ENCODE measurements at places on chromosomes 2 and 18.

- no peak for DNase-seq
These were observed 101.3 kb downstream of the PTPRM start for GRCh38 chr18:7668392-7668791.

DNA sequence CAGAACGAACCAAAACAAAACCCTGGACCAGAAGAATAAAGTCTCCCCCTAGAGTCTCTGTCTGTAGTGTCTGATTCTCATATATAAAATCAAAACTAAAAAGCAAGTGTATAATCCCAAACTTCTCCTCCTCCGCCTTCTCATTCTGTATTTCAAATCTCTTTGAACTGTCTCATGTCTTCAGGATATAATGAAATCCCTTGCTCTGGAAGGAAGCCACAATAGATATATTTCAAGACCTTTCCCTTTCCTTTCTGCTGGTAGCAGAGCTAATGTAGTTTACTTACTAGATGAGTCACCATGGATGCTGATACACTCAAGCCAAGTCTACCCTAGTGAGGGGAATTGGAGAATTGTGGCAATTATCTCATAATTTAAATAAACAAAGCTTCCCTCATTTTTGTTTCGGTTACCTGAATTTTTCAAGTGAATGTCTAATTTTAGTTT is 33.5 kb upstream of the CCDC93 start:
- DNase-seq: no peak

DNA sequence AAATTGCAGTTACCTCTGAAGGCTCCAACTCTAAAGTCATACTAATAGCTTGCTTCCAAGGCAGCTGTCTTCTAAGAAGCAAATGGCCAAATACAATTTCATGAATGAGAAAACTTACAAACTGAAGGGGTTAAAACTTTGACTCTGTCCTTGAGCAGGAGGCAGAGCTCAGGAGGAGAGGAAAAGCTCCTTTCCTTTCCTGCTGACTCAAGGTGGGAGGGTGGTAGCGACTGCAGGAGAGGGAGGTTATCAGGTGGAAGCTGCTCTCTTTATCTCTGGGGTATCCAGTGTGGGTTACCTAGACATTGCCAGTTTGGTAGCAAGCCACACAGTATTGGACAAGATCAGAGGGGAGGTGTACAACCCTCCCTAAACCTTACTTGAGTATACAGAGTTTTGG is 2.7 kb upstream of the EFEMP1 start:
- DNase-seq: no peak

DNA sequence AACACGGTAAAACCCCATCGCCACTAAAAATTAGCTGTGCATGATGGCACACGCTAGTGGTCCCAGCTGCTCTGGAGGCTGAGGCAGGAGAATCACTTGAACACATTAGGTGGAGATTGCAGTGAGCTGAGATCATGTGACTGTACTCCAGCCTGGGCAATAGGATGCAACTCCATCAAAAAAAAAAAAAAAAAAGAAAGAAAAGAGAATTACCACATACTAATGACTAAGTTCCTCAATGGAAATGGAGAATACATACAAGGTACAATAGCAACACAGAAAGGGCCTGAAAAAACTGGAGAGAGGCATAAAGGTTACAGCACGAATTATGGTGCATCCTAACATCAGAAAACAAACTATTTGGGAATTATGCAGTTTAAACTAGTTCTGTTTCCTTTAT is 81.3 kb downstream of the CDH2 start:
- DNase-seq: no peak

GRCh38 chr2:61707984-61708852 is 145.6 kb downstream of the FAM161A start:
- no peak for DNase-seq

- peak; percentile 36 for DNase-seq
These were observed 41.0 kb downstream of the UNC50 start for GRCh38 chr2:98649135-98649991.

- DNase-seq: no peak
These were observed 150.2 kb upstream of the SPATS2L start for GRCh38 chr2:200156166-200156835.

DNA sequence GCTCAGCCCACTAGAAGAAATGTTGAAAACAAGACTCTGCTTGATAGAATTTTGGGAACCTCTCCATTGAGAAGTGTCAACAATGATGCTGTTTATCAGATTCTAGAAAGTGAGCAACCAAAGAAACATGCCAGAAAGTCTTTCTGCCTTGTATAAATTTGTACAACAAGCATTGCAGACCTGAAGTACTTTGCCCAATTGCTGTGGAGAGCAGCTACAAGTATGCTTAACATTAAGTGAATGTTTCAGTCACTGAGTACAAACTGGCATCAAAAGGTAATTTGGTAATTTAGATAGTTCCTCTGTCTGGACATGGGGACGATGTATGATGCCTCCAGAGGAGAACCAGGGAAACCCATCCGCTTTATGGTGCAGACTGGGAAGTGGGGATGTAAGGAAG is 33.4 kb upstream of the SKA1 start:
- DNase-seq: no peak

- no peak for DNase-seq
These were observed 157.2 kb upstream of the COPS8 start for GRCh38 chr2:236928380-236929037.

DNA sequence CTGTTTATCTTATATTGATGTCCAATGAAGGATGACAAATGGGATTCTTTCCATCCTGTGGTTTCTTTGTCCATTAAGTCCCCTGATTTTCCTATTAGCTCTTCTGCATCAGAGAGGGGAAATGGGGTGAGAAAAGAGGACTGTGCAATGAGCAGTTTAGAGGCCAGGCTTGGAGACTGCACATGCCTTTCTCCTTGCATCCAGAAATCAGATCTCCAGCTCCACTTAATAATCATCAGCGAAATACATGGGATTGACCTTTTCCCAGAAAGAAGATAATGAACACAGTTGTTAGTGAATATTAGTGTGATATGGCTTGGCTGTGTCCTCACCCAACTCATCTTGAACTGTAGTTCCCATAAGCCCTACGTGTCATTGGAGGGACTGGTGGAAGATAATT is 697.4 kb downstream of the CBLN2 start:
- no peak for DNase-seq

- no peak for DNase-seq
These were observed 35.1 kb downstream of the MYO1B start for GRCh38 chr2:191280290-191280689.

GRCh38 chr18:68925268-68925667 is 127.4 kb downstream of the CCDC102B start:
- DNase-seq: no peak

DNA sequence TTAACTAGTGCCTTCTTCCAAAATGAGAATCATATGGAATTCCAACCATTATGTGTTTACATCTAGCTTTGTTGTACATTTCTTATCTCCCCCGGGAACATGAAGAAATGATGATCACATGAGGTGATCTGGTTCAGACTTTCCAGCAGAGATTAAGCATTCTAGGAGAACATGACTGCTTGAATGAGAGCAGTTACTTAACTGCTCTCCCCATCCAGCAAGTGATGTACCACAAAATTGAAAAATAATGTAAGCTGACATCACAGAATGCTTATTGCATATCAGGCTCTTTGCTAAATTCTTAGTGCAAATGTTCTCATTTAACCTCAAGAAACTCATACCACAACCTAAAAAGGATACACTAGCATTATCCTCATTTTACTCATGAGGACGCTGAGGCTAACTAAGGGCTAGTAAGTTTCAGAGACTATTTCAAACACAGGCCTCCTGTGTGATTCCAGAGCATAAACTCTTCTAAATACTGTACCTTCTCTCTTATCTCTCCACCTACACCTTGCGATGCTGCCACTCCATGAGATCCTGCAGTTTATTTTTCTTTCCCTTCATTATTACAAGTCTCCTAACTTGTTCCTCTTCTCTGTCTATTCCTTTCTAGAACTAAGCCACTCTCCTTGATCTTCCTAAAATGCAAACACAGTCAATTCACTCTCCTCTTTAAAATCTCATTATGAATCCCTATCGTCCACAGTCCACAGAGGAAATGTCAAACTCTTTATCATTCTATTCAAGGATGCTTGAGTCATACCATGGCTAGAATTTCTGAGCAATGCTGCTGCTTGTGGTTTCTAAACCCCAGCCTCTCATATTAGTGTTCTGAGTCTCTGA is 1224.8 kb upstream of the ZEB2 start:
- no peak for DNase-seq

DNA sequence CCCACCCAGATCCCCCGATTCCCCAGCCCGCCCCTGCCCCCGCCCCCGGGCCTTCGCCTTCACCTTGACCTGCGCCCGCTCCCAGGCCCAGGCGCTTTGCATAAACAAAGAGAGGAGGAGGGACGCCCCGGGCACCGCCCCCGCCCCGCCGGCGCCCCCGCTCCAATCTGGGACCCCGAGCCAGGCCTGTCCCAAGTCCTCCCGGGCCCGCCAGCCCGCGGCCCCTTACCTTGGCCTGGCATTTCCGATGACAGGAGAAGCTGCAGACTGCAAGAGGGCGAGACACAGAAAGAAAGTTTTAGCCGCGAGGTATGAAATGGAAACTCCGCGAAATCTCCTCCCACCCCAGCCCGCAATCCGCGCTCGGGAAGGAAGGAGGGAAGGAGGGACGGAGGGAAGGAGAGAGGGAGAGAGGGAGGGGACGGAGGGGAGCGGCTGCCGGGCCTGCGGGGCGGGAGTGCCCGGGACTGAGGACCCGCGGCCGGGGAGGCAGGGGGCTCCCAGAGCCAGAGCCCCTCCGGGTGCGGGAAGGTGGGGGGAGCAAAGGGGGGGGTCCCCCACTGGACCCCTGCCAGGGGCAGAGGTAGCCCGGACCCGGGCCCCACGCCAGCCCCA is 24.2 kb downstream of the TNS1 start:
- no peak for DNase-seq

- no peak for DNase-seq
These were observed 299.1 kb downstream of the NRXN1 start for GRCh38 chr2:50732796-50733195.

- no peak for DNase-seq
These were observed 55.9 kb downstream of the ACVR1C start for GRCh38 chr2:157572725-157573124.

- no peak for DNase-seq
These were observed 1.2 kb downstream of the KIAA1328 start for GRCh38 chr18:36830158-36830495.

DNA sequence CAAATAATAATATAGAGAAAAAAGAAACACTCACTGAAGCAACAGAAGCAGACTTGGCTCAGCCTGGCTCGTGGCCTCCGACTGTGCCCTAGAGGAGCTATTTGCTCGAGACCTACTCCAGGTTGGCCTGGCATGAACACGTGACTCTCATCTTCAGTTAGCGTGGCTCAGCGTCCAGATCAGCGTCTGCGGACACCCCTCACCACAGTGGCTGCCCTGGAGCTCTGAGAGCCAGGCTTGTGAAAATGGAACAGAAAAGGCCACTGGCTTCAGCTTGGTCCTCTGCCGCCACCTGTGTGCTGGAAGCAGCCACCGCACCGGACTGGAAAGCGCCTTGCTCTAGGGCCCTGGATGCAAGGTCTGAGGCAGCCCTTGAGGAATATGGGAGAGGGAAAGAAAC is 1184.0 kb upstream of the GYPC start:
- DNase-seq: no peak

- DNase-seq: peak; percentile 23
These were observed 23.6 kb upstream of the SLC9A4 start for GRCh38 chr2:102449370-102449974.

GRCh38 chr2:127463155-127463991 is 45.1 kb downstream of the PROC start:
- DNase-seq: no peak

DNA sequence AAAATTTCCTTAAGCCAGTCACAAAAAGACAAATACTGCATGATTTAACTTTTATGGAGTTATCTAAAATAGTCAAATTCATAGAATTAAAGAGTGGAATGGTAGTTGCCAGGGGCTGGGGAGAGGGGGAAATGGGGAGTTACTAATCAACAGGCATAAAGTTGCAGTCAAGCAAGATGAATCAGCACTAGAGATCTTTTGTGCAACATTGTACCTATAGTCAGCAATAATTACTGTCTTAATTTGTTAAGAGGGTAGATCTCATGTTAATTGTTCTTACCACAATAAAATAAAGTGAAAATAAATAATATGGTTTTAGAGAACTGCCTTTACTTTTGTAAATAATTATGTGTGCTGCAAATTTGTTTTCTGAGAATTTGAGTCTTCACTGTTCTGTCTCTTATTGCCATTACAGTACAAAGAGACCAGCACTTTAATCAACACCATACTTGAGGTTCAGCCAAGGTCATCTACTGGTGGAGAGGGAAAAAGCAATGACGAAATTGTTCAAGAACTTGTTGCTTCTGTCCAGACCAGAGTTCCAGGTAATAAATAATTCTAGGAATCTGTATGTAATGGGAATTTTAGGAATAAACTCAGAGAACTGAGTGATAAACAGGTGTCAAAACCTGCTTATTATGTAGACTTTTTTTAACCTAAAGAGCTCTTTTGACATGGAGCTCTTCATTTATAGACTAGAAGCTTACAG is 75.5 kb downstream of the TRABD2A start:
- DNase-seq: no peak

DNA sequence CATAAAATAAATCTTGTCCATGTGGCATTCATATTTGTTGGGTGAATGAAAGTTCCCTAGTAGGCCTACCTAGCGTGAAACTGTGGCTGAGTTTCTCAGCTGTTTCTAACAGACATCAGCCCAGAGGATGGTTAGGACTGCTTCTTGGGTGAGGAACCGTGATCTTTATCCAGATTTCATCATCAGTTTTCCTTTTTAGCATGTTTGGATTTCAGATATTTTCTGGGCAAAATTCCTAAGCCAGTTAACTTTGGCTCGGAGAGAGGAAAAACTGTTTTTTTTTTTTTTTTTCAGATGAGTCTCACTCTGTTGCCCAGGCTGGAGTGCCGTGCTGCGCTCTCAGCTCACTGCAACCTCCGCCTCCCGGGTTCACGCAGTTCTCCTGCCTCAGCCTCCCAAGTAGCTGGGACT is 53.5 kb downstream of the DGKD start:
- no peak for DNase-seq

DNA sequence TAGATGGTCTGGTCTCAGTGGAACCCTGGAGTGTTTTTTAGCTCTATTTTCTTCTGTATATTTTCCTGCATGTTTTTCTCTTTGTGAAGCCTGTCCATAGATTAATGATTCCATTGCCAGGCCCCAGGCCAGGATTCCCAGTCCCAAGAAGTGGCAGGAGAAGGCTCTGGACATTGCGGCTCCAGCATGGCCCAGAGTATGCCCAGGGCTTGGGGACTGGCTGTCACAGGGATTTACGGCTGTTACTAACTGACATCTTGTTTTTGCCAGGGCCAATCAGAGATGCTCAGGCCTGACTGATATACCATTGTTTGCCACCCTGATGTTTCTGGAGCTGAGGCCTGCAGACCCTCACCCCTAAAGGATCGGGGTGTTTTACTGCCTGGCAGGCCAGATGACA is 59.0 kb downstream of the PRKCE start:
- DNase-seq: no peak

DNA sequence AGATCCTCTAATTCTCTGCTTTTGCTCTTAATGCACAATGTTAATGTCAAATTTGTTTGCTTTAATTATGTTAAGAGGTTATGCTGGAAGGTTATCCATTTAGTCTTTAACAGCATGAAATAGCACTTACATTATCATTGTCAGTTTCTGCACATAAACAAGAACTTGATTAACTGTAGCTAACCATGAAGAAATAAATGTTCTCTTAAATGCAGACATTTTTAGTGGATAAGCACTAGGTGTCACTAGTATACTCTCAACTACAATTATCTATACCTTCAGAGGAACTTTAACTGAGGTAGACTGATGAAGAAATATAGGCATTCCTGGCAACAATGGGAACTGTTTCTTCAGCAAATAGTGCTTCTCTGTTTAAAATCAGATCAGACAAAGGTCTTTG is 178.8 kb upstream of the CHST9 start:
- no peak for DNase-seq

- no peak for DNase-seq
These were observed 81.5 kb downstream of the XDH start for GRCh38 chr2:31333046-31333445.

- no peak for DNase-seq
These were observed 51.6 kb downstream of the PTGR3 start for GRCh38 chr18:75157381-75157780.

Measured in smooth muscle cell of the brain vasculature (primary cell).